Cardiac fibroblast (primary cell): ENCODE measurements at places on chromosomes 3 and 15.

DNA sequence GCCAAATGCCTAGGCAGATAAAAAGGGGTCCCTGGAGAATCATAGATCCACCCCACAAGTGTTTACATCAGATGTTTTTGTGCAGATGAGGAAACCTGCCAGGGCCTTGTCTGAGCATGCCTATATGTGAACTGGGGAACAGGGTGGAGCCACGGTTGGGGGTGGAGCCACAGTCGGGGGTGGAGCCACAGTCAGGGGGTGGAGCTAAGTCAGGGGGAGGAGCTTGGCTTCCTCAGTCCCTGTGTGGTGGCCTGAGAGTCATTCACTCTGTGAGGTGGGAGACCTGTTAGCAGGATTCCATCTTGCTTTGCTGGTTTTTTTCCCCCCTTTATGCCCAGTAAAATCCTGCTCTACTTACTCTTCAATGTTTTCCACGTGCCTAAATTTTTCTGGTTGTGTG is 57.8 kb upstream of the TGFBR2 start:
- DNase-seq = no peak

GRCh38 chr3:122676759-122677158 is 3.9 kb upstream of the PARP14 start:
- DNase-seq = peak; percentile 27

DNA sequence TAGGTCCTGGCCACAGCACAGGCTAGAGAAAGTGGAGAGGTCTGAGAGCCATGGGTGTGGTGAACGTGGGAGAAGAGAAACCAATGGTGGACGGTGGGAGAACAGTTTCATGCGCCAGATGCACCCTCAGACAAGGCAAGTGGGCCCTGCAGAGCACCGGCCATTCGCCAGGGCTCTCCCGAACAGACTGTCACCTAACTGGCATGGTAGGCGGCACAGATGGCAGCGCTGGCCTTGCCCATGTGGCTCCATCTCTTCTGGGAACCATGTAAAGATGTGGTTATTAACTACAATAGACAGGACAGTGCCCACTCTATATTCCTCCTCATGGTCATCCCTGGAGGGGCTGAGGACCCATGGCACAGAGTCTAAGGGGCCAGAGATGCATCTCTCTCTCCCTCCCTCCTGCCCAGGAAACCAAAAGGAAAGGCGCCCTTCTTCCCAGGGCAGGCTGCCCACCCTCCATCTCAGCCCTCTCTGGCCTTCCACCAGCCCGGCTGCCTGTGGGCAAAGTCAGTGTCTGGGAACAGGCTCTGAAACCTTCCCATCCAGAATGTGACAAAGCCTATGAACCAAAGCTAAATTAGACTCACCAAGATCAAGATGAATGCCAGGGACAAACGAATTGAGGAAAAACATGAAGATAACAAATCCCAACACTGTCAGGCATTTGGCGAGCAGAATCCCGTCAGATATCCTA is 147.8 kb downstream of the OCA2 start:
- DNase-seq = no peak

DNA sequence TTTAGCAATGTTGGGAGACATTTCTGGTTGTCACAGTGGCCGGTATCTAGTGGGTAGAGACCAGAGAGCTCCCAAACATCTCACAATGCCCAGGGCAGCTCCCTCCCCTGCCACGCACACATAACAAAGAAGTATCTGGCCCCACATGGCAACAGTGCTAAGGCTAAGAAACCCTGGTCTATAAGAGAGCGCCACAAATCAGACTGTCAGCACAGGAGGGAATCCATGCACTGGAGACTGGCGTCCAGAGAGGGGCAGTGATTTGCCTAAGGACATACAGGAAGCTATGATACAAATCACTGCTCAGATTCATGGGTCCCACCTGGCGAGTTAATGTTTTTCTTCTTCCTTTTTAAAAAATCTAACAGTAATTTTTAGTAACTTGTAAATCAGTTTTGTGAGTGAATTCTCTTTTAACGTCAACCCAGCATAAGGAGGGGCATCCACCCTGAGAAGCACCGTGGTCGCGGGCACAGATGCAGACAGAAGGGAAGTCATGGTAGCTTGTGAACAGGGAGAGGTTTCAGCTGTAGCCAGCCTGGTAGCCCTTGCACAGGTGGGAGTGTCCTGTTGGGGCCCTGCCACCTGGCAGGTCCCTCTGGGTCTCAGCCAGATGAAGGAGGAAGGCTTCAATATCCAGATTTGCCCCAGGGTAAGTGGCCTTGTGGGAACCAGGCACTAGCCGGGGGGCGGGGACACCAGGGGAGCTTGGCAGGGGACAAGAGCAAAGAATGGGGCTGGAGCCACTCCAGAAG is 8.7 kb downstream of the ISG20 start:
- no peak for DNase-seq

DNA sequence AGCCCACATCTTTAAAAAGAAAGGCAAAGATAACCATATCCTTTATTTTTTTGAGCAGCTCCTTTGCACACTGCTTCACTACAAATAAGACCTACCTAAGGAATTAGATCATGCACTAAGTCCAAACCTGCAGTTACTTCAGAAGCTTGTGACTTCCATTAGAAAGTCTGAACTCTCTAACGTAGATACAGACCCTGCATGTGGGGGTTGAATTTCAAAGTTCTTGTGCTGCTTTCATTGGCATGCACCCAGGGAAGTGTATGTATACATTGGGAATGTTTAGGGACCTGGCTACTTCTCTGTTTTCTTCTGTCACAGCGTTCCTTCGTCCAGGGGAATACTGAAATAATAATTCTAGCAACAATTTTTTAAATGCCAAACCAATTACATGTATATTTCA is 185.2 kb upstream of the IL12A start:
- no peak for DNase-seq

DNA sequence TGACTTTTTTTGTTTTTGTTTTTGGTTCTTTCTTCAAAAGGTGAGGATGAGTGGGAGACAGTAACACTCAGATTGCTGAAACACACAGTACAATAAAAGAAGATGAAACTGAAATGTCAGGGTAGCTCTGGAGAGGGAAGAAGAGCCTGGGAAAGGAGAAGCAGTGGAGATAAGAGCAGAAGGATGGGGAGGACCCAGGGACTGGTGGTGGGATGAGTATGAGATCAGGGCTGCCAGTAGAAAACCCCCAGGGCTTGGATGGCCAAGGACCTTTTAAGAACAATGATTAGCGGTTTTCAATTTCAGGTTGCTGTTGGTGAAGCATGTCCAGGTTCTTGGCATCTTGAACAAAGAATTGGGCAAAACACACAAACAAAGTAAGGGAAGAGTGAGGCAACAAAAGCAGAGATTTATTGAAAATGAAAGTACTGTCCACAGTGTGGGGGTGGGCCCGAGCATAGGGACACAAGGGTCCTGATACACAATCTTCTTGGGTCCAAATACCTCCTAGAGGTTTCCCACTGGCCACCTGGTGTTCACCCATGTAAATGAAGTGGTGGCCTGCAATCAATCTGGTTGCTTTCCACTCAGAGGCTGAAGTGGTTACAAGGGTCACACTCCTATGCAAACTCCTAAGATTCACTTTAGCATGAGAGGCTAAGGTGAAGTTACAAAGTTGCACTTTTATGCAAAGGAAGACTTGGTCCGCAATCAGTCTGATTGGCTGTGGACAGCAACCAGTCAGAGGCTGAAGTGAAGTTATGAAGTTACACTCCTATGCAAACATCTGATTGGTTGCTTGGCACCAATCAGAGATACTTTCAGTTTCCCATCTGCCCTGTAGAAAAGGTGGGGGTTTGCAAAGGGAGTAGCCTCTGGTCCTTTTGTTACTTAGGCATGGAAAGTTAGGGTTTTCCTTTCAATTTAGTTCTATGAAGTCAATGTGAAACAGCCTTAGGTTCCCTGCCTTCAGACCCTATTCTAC is 26.1 kb upstream of the MFSD1 start:
- DNase-seq = peak; percentile 18

- DNase-seq = peak; percentile 11
These were observed 8.3 kb downstream of the EOGT start for GRCh38 chr3:69005071-69005790.

DNA sequence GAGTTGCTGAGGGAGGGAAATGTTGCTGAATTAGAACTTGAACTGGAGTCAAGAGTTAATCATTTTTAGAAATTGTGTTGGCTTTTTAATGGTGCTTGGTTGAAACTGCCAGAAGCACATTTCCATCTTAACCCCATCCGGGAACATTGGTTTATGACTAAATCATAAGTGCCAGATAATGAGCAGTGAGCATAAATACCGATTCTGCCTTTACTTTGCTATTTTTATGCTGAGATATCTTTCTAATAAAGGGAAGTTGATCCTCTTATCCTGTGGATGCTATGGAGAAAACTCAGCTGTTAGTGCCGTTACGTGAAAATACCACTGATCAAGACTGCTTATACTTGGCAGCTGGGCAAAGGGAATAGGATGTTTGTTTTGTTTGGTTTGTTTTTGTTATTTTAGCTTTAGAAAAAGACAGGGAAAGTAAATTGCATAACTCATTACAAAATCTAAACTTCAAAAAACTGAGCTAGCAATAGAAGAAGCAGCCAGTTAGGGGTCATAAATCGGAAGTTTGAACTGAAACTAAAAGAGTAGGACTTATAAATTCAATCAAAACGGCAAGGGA is 813.1 kb downstream of the NAALADL2 start:
- peak; percentile 33 for DNase-seq

GRCh38 chr15:101193806-101194545 is 57.9 kb downstream of the CHSY1 start:
- DNase-seq = peak; percentile 32

DNA sequence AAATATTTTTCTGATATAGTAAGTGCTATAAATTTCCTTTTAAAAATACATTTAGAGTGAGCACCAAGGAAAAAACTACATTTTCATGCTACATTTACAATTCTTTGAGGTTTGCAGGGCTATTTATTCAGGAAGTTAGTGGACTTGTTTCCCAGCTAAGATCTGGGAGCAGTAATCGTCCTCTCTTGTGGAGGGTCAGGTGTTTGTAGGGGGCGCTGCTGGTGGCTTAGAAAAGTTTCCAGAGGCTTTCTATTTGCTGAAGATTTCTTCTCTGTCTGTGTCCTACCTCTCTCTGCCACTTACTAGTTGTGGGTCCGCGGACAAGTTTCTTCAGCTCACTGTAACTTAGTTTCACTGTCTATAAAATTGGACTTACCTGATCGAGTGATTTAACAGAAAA is 163.9 kb downstream of the PEX5L start:
- DNase-seq = no peak

DNA sequence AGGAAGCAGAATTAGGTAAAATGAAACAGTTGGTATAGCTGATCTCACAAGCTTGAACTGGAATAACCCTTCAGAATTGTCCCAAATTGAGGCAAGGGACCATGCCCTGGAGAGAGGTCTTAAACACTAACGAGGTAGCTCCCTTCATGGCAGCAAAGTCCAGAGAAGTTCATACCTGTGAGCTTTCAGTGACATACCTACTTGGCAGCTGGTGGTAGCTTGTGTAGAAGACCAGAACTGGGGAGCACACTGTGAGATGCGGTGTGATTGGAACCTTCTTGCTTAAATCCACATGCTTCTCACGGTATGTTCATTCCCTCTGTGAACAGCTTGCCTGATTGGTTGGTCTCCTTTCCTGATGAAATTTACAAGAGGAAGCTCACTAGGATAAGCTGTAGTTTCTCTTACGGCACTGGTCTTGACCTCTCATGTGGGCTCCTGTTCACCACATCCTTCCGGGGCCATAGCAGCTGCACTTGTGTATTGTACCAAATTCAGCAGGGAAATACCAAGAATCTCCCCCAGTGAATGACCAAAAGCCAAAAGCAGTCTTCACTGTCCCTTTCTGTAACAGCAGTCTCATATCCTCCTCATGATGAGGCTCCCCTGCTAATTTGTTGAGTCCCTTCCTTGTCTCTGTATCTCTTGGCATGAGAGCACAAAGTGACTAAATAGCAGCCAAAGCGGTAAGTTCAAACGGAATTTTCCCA is 483.7 kb upstream of the FRG2C start:
- DNase-seq = no peak

- no peak for DNase-seq
These were observed 136.2 kb downstream of the EPHB1 start for GRCh38 chr3:134931045-134931785.

DNA sequence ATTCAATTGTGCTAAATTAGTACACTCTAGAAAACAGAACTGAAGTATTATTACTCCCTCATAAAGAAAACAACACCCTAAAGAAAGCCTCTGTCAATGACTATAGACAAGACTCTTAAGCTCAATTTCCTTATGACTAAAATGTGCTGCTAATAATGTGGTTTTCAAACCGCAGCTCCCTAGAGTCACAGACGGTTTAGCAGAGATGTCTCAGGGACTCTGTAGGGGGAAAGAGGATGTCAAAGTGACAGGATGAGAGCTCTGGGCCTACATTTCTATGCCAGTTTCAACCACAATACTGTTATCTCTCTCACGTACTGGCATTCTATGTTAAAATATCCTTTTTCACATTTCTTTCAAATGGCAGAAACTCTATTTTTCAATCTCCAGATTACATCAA is 37.6 kb upstream of the WDR49 start:
- no peak for DNase-seq

GRCh38 chr15:65556622-65557021 is 26.4 kb downstream of the HACD3 start:
- no peak for DNase-seq

DNA sequence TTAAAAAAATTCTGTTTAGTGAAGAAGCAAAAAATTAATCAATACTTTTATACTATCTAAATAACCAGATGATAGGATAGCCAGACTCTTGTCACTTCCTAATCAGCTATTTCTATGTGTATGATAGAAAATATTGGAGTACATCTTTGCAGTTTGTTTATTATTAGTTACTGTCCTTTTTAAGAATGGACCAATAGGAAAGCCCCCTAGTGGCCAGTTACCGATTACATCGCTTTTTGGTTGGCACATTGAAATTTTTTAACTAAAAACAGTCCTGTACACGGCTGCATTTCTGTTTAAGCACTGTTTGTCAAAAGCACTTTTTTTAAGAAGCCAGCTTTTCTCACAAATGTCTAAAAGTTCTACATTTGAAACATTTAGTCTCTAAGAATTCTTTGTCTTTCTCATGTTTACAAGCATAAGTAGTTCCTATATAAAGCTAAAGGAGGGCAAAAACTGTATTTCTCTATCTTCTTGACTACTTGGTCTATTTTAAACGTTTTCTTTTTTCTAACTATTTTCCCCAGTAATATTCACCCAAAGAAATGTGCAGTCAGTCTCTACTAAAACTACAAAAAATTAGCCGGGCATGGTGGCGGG is 253.2 kb upstream of the LRTM1 start:
- DNase-seq = peak; percentile 67

DNA sequence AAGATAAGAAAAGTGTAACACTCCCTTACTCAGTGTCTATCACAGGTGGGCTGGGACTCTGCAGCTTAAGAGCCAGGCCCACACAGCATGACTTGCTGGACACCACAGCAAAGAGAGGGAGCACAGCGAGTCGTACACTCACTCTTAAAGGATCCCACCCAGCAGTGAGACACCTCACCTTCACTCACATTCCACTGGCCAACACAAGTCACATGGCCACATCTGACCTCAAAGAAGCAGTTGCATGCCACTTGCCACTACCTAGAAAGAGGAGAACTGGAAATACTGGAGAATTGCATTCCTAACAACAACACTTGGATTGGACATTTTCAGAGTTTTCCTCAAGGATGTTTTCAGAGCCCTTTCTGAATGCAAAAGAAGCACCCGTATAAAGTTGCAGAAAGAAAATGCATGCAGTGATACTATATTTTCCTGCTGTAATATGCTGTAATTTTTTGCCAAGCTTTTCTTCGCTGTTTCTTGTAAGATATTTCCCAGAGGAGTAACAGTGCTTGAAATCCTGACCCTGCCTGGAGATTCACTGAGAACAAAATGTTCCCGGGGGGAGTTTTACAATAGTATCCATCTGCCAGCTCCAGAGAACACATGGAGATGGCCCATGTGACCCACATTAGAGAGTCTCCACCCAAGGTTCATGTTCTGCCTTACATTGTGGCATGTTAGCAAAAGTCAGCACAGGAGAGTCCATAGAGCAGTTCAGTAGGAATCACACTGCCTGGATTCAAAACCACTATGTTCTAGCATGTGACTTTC is 42.2 kb downstream of the TRIM42 start:
- DNase-seq = no peak
